CD8-positive, alpha-beta memory T cell (primary cell): ENCODE measurements at places on chromosomes 4 and X. TPM values are rescaled to one million over a fixed set of nuclear protein-coding genes. Genes with fewer than 3 reads are reported as not detected.

GRCh38 chrX:133991814-133992213, 6.4 kb upstream of the GPC3 start:
- no peaks in the 10 kb centered on the region for H3K27me3 ChIP-seq
- H3K27ac ChIP-seq, result no peak overlapping the region
- H3K4me3 ChIP-seq, result no peak overlapping the region
- no peak for DNase-seq
- no peaks in the 10 kb centered on the region for H3K4me1 ChIP-seq

DNA sequence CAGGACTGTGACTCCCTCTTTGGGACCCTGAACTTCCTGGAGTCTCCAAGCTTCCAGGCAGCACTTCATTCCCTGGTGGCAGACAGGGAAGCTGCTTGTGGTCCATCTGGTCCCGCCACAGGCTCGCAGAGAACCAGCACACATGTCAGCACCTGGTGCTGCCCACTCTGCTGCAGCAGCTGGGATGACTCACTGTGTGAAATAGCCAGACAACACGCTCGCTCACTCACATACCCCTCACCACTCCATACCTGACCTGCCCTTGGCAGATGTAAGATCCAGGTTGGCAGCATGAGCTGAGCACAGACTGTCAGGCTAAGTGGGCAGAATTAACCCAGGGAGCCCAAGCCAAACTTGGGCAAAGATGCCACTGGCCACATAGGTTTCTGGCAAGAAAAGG, 613.5 kb downstream of the PCDH18 start:
- no peaks in the 10 kb centered on the region for H3K4me1 ChIP-seq
- no peaks in the 10 kb centered on the region for H3K36me3 ChIP-seq
- DNase-seq, result no peak
- H3K27me3 ChIP-seq, result no peaks in the 10 kb centered on the region

DNA sequence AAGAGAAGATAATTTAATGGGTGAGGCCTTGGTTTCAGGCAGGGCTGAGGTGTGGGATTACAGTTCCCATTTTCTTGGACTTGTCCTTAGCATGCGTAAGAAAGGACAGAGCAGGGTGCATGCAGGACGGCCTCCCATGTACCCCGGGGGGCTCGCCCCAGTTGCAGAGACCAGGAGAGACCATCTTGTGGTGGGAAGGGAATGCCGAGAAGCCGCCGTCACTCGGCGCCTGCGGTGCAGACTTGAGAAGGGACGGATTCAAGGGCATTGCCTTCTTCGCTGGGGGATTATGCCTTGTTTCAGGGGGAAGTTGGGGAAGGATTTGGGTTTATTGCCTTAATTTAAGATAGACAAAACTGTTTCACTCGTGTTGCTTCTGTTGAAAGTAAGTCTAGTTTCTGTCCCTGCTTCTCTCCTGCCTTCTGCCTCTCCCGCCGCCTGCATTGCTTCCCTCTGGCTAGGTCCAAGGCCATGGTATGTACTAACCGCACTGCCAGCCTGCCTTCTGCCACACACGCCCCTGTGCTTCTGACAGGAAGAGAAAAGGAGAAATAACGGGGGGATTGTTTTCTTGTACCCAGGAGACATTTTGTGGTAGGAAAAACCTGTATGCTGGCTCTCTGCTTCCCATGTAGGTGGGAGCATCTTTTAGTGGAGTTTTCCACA, 175.9 kb downstream of the DCLK2 start:
- no peak overlapping the region for H3K4me3 ChIP-seq
- H3K4me1 ChIP-seq, result no peaks in the 10 kb centered on the region
- H3K27me3 ChIP-seq, result no peaks in the 10 kb centered on the region
- no peak overlapping the region for H3K27ac ChIP-seq

DNA sequence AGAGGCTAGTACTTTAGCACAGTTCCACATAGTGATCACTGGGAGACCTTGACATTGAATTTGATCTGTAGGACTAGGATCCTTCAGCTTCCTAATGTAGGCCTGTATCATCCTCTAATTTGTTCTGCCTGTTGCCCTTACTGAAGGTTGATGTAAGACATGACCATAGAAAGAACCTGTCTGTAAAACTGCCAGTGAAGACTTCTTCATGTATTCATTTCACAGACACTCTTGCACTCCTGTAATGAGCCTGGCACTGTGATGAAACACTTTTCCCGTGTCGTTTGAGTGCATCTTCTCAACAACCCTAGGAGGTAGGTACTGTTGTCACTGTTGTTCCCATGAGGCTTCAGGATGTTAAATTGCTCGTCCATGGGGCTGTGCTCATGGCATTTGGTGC, 14.7 kb downstream of the RAB9A start:
- H3K27ac ChIP-seq, result no peak overlapping the region
- DNase-seq, result no peak

DNA sequence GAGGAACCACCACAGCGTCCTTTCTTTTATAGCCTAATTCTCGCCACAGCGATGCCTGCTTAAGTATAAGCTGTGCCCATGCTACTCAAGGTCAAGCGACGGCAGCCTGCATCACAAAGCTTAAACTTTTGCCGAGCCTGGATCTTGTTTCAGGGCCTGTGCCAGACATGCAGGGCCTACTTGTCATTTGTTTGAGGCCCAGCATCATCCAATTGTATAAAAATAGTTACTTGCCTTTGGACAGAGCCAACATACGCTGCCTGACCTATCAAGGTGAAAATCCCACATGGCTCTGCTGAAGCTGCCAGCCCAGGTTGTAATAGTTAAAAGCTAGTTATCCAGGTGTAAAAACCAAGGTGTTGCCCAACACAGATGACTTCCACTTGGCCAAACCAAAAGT, 107.1 kb downstream of the TMEM131L start:
- no peak overlapping the region for H3K27ac ChIP-seq
- H3K27me3 ChIP-seq, result no peaks in the 10 kb centered on the region
- peaks cover 28% of the 10 kb centered on the region for H3K4me1 ChIP-seq
- no peaks in the 10 kb centered on the region for H3K36me3 ChIP-seq

- DNase-seq, result no peak
- no peak overlapping the region for H3K4me3 ChIP-seq
- no peaks in the 10 kb centered on the region for H3K27me3 ChIP-seq
- H3K27ac ChIP-seq, result no peak overlapping the region
- H3K36me3 ChIP-seq, result no peaks in the 10 kb centered on the region
Measured at GRCh38 chrX:108224727-108225621, 133.4 kb downstream of the ATG4A start.

DNA sequence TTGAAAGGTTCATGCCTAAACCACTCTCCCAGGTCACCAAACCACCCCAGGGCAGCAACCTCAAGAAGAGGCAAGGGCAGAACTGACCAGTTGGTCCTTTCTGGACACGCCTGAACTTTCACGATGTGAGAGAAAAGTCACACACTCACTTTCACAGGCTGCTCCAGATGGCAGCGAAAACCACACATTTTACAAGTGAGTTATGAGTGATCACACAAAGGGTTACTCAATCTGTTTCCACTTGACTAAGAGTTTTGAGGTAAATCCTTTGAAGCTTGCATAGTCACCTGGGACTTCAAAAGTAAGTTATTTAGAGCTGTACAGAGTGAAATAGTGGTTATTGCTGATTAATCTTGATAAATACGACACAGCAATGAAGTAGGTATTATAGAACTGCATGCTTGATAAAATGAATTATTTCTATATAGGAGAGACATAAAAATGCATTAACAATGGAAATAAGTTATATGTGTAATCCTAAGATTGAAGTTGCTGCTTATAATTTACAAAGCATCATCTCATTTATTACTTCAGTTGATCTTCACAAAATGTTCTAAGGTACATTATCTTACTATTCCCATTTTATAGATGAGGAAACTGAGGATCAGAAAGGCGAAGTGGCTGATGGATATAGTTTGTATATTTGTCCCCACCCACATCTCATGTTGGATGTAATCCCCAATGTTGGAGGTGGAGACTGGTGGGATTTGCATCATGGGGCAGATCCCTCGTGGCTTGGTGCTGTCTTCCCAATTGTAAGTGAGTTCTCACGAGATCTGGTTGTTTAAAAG, 103.0 kb upstream of the KLF3 start:
- H3K4me1 ChIP-seq, result peaks cover 6% of the 10 kb centered on the region
- no peaks in the 10 kb centered on the region for H3K27me3 ChIP-seq
- no peak overlapping the region for H3K4me3 ChIP-seq
- H3K36me3 ChIP-seq, result no peaks in the 10 kb centered on the region

GRCh38 chr4:184368731-184369130, 105.6 kb downstream of the IRF2 start:
- no peak for DNase-seq
- no peaks in the 10 kb centered on the region for H3K27me3 ChIP-seq
- no peak overlapping the region for H3K4me3 ChIP-seq
- no peaks in the 10 kb centered on the region for H3K36me3 ChIP-seq
- no peaks in the 10 kb centered on the region for H3K4me1 ChIP-seq

GRCh38 chrX:102042372-102043325, 82.8 kb upstream of the TCEAL2 start:
- no peaks in the 10 kb centered on the region for H3K4me1 ChIP-seq
- no peak overlapping the region for H3K27ac ChIP-seq
- no peaks in the 10 kb centered on the region for H3K27me3 ChIP-seq
- no peaks in the 10 kb centered on the region for H3K36me3 ChIP-seq
- no peak for DNase-seq

The ITIH6 gene
- not detected for total RNA-seq

The DDX53 gene
- not detected for total RNA-seq

The CXCL5 gene
- total RNA-seq, result not detected
